ENCODE measurements at places on chromosomes 13 and 19.
A peak's percentile ranks its signal among the peaks of the same experiment; 100 is the strongest.

DNA sequence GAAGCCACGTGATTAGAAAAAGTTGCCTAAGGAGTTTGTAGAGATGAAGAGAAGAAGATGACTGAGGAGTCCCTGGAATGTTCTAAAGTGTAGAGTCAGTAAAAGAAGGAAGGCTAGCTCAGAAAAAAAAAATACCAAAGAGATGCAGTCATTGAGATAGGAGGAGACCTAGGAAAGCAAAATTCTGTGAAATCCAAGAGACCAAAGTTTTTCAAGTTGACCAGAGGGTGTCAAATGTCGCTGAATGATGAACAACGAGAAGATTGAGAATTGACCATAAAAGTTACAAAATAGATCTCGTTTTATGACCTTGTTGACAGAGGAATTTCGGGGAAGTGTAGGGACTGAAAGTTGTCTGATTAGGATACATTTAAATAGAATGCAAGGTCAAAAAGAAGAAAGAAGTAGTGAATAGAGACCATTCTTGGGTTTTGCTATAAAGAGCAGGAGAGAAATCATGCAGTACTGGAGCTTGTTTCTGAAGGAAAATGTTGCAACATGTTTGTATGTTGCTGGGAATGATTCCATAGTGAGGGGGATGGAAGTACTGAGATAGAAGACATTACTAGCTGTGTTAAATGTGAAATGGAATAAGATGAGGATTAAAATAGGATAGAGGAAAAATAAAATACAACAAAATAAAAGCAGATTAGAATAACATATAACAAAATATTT, 30.2 kb upstream of the HTR2A start:
- DNase-seq = no peak

GRCh38 chr13:30257468-30258099, 49.8 kb downstream of the KATNAL1 start:
- no peak for DNase-seq

GRCh38 chr13:109627649-109628048, 158.7 kb downstream of the IRS2 start:
- no peak for DNase-seq

GRCh38 chr13:49371943-49372613, 71.8 kb downstream of the CAB39L start:
- no peak for DNase-seq

DNA sequence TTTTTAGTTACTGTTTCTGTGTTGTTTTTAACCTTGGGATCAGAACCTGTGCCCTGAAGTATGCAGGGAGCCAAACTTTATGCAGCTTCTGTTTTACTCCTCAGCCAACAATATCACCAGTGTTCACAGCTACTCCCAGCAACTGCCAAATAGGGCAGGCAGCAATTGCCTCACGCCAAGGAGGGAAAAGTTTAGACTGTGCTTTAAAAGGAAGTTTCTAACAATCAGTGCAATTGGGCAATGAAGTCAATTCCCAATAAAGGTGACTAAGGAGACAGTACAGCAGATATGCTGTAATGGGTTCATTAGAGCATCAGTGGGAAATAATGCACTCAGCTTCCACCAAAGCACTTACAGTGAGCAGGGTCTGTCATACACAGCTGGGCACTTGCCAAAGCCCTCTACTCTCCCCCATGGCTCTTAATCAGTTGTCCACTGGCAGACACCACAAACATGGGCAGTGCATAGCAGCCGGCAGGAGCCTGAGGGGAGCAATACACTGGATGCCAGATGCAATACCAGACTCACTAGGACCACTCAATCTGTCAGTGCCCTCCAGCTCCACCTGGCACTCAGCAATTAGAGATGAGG, 19.3 kb downstream of the ENOX1 start:
- DNase-seq = no peak

- no peak for DNase-seq
Measured at GRCh38 chr19:42250666-42251531, 4.0 kb downstream of the ERF start.

DNA sequence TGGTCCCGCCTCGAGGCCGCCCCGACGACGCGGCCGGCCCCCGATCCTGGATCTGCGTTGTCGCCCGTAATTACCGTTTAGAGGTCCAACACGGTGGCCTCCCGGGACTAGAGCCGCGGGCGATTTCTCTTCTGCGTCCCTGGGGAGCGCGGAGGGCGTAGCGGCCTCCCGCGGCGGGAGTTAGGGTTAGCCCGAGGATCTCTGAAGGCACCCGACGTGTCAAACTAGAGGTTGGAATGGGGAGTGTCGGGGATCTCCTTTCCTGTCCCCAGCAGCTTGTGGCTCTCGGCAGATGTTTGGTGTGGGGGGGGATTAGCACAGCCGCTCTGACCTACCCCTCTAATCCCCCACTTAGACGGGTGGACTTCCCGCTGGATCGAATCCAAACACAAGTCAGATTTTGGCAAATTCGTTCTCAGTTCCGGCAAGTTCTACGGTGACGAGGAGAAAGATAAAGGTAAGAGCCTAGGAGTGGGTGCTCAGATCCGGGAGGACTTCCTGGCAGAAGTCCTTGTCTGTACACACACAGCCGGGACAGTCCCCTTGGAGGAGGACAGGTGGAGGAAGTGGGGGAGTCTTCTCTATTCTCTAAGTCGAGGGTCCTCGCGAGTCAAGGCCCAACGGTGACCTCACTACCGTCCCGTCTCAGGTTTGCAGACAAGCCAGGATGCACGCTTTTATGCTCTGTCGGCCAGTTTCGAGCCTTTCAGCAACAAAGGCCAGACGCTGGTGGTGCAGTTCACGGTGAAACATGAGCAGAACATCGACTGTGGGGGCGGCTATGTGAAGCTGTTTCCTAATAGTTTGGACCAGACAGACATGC, 581 bp downstream of the CALR start:
- DNase-seq = no peak

GRCh38 chr13:45833663-45834375, 17.7 kb downstream of the SIAH3 start:
- DNase-seq = no peak

- DNase-seq = peak; percentile 59
Measured at GRCh38 chr19:17292301-17293074, 10.7 kb downstream of the ABHD8 start.

- no peak for DNase-seq
Measured at GRCh38 chr13:33642374-33643065, 175.4 kb upstream of the RFC3 start.

- DNase-seq = no peak
Measured at GRCh38 chr13:91701975-91702374, 303.6 kb downstream of the GPC5 start.
